ENCODE measurements at places on chromosomes 4 and X.

GRCh38 chrX:72392816-72393800 is 87.4 kb upstream of the CITED1 start:
- DNase-seq = no peak

- no peak for DNase-seq
Measured at GRCh38 chrX:150475461-150475860, 93.0 kb upstream of the MTM1 start.

DNA sequence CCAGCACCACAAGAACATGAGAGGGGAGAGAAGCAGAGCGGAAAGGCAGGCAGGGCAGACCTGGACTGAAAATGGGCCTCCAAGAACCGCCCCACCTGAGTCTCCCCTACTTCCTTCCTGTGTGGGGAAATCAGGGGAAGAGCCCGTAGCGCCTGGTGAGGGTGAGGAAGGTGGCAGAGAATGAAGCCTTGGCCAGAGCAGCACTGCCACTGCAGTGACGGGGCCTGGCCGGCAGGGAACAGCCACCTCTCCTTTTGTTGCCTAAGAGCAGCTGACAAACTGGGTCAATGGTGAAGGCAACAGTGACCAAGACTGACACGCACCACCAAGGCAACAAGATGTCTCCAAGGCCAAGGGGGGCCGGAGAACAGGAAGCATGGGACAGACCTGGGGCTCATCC is 58.4 kb upstream of the CBR4 start:
- no peak for DNase-seq

DNA sequence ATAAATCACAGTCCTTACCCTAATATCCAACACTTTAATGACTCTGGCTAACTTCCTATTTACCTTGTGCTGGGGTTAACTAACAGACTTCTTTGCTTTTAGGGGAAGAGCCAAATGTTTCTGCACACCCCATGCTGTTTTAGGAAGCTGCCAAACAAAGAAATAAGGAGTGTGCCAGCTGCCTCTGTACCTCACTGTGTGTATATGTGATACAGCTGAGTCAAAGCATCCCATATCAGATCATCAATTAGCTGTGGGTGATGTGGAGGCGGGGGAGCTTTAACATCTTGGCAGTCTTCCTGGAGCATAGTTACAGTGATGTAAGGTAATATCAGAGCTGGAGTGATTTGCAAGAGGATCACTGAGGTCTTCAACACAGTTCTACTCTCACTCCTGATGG is 95.4 kb downstream of the COL25A1 start:
- no peak for DNase-seq

DNA sequence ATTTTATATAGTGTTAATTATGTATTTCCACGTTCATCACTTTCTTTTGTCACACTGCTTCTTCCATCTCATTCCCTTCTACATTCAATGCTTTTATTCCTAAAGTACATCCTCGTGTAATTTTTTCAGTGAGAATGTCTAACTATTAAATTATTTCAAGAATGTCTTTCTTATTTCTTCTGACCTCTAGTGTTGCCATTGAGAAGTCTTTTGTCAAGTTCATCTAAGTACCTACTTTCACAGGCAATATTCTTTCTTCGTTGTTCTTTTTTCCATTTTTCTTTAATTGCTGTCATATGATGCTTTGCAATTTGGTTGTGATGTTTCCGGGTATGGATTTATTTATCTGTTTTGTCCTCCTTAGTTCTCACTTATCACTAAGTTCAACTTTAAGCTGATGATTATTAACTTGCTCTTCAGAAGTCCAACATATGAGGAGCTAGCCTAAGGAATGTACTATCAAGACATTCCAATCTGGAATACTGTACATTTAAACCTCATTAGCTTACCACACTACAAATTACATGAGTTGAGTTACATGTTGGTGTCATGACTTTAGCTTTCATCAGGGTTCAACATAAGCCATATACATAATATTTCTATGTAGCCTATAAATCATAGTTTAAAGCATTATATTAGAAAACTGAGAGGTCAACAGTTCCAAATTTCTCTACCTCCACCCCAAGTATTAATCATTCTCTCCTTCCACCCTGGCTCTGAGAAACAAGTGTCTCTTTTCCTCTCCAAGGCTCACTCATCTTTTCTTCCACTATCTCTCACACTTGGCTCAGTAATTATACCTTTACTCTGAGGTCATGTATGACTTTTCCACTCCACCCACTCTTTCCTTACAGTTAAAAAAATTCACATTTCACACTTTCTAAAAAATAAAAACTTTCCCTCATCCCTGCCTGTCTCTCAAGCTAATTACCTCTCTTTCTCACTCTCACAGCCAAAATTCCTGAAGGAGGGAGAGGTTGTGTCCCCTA is 81.5 kb downstream of the COX18 start:
- no peak for DNase-seq

- DNase-seq = no peak
Measured at GRCh38 chrX:9351126-9351525, 113.7 kb upstream of the TBL1X start.

- no peak for DNase-seq
Measured at GRCh38 chr4:184369871-184370270, 104.5 kb downstream of the IRF2 start.

DNA sequence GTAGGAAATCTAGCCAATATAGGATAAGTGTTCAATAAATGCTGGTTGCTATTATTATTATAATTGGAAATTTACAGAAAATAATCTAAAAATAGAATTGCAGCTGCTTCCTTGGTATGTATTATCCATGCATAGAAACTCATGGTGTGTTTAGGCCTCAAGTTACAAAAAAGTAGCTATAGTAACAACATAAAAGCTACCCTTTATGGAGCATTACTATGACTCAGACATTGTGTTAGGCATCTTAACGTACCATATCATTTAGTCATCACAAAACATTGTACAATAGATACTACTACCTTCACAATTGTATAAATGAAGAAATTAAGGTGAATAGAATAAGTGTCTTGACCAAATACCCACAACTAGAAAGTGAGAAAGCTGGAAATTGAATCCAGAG is 126.9 kb upstream of the NRK start:
- no peak for DNase-seq

DNA sequence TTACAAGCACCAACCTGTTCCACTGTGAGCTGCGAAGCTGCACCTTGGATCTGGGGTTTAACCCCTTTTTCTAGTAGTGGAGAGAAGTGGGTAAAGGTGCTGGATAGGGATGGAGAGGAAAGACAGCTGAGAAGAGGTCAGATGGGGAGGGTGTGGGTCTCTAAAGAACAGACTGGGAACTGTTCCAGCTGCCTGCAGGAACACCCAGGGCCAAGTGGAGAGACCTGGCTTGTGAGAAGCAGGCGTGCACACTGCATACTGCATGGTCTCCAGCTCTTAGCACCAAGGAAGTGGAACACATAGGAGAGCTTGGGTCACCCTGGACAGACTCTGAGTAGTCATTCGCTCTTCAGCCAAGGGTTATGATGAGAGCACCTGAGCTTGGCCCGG is 16.1 kb downstream of the BCOR start:
- no peak for DNase-seq

DNA sequence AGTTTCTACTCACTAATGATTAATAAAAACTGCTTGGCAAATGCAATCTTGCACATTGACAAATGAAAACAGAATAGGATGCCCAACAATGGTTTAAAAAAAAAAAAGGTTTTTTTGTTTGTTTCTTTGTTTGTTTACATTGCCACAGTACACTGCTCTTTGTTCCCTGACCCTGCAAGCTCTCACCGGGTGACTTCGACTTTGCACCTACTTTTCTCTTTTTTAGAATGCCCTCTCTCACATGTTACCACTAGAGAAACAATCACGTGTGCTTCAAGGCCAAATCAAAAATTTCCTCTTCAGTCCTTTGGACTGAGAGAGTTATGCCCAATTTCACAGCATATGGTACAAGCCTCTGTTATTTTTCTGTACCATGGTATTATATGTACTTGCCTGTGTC is 101.5 kb downstream of the DMD start:
- DNase-seq = no peak

- DNase-seq = peak; percentile 5
Measured at GRCh38 chrX:66163849-66164411, at the start of gene HEPH. TSS of gene HEPH (plus strand) at chrX:66164247. CDS start at chrX:66170571, 6,324 bp downstream.

- no peak for DNase-seq
Measured at GRCh38 chr4:136357556-136357955, 1174.7 kb downstream of the PCDH18 start.

- no peak for DNase-seq
Measured at GRCh38 chr4:16360694-16361262, 134.5 kb upstream of the TAPT1 start.

- DNase-seq = no peak
Measured at GRCh38 chr4:1806596-1807331, 13.7 kb downstream of the FGFR3 start.

- DNase-seq = peak; percentile 5
Measured at GRCh38 chrX:111869639-111870034, 6.3 kb upstream of the TRPC5OS start.

DNA sequence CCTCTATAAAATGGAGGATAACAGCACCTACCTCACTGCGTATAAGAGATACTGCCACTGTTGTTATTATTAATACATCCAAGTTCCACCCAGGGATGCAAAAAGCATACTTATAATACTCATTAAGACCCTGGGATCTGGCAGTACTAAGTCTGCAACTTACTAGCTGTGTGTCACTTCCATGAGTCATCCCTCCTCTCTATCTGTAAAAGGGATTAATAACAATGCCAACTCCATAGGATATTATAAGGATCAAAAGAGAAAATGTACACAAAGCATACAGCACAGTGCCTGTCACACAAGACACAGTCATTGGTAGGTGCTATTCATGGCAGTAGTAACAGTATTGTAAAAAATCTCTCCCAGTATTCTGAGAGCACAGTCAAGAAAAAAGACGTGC is 216.7 kb downstream of the HS6ST2 start:
- DNase-seq = no peak
